ENCODE measurements at places on chromosomes 1 and 21.
A peak's percentile ranks its signal among the peaks of the same experiment; 100 is the strongest.

DNA sequence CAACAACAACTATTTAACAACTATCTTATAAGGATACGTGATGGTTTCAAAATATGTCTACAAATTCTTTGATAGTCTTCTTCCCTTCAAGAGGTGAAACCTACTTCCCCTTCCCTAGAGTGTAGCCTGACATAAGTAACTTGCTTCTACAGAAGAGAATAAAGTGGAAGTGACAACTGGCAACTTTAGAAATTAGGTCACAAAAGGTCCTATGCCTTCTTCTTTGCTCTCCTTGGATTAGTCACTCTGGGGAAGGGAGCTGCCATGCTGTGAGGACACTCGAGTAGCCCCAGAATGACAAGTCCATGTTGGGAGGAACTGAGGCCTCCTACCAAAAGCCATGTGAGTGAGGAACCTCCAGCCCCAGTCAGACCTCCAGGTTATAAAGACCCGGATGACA lies 19.2 kb downstream of the EFCAB14 start:
- DNase-seq, result no peak

DNA sequence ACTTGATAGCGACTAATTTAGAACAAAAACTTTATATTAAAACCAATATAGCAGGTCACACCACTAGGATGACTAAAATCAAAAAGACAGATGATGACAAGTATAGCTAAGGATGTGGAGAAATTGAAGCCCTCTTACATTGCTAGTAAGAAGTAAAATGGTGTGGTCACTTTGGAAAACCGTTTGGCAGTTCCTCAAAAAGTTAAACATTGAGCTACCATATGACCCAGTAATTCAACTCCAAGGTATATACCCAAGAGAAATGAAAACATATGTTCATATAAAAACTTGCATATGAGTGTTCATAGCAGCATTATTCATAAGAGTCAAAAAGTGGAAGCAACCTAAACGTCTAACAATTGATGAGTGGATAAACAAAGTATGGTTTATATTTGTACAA lies 13.0 kb upstream of the SERINC2 start:
- DNase-seq, result no peak

- no peak for DNase-seq
These were observed 1.9 kb downstream of the FGGY start for GRCh38 chr1:59298710-59299346.

GRCh38 chr1:41533016-41533730 lies 48.7 kb upstream of the EDN2 start:
- no peak for DNase-seq

DNA sequence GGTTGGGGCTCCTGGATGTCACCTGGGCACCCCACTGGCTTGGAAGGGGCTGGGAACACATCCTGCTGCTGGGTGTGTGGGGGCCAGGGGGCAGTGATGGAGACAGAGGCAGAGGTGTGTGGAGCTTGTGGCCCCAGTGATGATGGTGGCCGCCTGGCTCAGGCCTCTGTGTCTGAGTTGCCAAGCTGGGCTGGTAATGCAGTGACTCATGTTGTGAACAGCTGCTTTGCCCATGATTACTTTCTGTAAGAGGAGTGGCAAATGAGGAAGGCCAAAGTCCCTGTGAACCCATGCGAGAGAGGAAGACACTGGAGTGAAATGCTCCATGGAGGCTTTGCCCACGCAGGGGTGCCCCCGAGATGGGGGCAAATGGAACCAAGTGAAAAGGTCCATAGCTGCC lies 86.8 kb downstream of the KCNJ6 start:
- DNase-seq, result peak; percentile 94

GRCh38 chr1:157073944-157074685 lies 25.5 kb downstream of the ETV3L start:
- DNase-seq, result peak; percentile 59

DNA sequence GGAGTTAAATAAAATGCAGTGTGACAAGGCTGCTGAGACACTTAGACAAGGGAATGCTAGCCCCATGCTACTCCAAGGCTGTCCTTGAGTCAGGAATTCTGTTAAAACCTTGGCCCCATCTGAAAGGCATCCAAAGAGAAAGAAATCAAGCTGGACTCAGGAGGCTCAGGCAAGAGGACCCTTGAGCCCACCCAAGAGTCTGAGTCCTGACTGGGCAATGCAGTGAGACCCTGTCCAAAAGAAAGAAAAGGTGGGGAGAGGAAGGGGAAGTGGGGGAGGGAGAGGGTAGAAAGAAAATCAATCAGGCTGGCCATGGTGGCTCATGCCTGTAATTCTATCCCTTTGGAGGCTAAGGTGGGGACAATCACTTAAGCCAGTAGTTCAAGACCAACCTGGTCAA lies 26.7 kb downstream of the CLSTN1 start:
- no peak for DNase-seq

- DNase-seq, result no peak
These were observed 22.4 kb upstream of the TRNAU1AP start for GRCh38 chr1:28530456-28530855.

DNA sequence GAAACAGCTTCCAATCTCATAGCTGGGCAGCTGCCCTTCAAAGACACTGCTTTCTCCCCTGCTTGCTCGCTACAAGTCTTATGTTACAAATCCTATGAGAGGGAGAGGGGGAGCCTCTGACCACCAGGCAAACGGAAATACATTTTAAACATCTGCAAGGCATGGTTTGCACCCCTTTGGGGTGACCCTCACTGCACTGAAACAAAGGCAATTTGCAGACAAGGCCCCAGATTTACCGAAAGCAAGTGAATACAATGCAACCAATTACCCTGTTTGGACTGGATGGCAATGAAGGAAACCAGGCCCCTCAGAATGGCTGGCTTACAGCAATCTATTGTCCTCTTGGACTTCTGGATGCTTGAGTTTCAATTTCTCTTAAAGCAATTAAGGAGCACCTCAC lies 11.8 kb upstream of the ATP13A2 start:
- no peak for DNase-seq

GRCh38 chr1:100543640-100544039 lies 5.7 kb downstream of the GPR88 start:
- no peak for DNase-seq

DNA sequence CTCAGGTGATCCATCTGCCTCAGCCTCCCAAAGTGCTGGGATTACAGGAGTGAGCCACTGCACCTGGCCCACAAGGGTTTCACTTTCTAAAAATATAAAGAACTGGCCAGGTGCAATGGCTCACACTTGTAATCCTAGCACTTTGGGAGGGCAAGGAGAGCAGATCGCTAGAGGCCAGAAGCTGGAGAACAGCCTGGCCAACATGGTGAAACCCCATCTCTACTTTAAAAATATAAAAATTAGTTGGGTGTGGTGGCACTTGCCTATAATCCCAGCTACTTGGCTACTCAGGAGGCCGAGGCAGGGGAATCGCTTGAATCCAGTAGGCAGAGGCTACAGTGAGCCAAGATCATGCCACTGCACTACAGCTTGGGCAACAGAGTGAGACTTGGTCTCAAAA lies 25.7 kb downstream of the MRPL39 start:
- DNase-seq, result no peak

- DNase-seq, result peak; percentile 47
These were observed 108.1 kb upstream of the IVNS1ABP start for GRCh38 chr1:185425163-185425562.

- no peak for DNase-seq
These were observed 522.7 kb downstream of the NUF2 start for GRCh38 chr1:163844459-163844858.

DNA sequence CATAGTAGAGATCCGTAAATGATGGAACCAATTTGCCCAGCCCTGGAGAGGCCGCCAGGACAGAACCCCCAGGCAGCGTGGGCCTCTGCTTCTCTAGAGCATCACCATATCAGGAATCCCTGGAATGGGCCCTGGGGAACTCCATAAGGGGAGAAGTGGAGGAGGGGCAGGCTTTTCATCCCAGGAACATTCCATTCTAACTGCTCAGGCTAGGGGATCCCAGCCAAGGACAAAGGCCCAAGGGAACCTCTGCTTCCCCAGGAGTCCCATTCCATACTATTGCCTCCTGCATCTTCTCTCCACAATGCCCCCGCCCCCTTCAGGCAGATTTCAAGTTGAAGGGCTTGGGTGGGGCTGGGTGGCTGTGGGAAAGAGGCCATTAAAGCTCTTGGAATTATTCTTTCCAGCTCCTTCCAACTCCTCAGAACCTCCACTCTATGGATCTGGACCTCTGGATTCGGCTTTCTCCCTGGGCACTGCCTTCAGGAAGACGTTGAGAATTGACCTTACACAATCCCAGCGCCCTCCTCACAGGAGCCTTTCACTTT lies 6.0 kb downstream of the TRNP1 start:
- DNase-seq, result no peak

DNA sequence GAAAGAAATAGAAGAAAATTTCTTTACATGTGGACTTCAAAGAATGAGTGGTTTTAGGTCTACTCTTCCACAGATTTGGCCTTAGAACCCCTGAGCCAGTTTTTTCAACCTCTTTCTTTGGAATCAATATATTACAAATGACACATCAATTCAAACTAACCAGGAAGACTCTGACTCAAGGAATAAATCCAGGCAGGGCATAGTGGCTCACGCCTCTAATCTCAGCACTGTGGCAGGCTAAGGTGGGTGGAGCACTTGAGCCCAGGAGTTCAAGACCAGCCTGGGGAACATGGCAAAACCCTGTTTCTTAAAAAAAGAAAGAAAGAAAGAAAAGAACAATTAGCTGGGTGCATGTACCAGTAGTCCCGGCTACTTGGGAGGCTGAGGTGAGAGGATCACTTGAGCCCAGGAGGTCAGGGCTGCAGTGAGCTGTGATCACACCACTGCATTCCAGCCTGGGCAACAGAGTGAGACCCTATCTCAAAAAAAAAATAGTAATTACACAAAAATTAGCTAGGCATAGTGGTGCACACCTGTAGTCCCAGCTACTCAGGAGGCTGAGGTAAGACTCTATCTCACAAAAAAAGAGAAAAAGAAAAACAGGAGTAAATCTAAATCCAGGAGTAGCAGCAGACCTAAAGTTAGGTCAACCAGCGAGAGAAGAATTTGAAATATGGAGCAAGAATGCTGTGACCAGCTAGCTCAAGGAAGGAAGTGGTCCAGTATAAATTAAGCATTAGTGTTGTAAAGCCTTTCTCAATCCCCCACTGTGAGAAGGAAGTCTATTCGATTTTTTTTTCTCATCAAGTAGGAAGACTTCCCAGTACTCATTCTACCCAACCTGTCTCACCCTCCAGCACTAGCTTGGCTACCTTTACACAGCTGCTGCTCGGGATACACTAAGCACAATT lies 1.9 kb downstream of the SORT1 start:
- no peak for DNase-seq
